GM23338 (cell line): ENCODE measurements at places on chromosomes 16 and 17.

- DNase-seq, result no peak
Observed at GRCh38 chr17:75813081-75814020, 28.7 kb downstream of the UNK start.

GRCh38 chr17:41724476-41725050, 9.9 kb downstream of the HAP1 start:
- DNase-seq, result no peak

DNA sequence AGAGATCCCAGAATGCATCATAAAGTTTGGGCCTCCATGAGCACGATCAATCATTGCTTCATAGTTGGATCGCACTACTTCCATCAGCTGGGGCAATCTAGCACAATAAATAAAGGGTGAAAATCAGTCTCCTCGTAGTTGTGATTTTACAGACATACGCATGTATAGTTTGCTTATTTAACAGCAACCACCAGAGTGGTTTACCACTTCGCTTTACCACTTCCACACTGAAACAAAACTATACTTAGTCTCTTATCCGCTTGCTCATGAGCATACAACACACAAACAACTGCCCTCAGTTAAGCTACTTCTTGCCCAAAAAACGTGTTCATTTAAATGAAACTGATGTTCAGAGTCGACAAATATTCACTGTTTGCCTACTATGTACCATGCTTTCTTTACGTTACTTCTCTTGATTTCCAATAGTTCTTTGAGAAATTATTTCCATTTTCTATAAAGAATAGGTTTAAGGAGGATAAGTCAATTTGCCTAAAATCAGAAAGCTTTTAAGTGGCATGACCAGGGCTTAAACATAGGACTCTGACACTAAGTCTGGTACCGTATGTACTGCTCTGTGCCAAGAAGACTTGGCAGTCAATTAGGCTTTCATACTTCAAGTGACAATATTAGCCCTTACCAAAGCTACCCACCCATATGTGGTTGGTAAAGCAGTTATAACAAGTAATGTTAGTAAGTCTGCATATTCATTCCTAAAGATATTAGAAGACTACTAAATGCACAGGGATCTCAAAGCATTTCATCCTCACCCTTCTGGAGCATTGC, 22.0 kb downstream of the SETD6 start:
- DNase-seq, result no peak

DNA sequence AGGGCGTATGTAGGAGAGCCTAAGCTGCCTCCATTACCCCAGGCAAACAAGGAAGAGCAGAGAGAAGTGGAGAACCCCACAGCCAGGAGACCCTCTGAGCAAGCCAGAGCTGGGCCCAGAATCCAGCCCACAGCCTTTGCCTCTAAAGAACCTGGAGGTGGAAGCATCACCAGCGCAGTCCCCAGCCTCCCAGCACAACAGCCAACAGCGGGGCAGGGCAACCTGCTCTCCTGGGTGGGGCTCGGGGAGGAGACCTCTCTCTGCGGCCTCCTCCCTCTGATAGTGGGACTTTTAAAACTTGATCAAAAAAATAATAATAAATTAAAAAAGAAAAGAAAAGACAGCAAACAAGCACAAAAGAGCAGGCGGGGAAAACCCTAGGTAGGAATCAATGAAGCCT, 45.9 kb downstream of the AXIN2 start:
- DNase-seq, result no peak

- no peak for DNase-seq
Observed at GRCh38 chr17:8366231-8366630, 10.3 kb downstream of the KRABD2 start.

DNA sequence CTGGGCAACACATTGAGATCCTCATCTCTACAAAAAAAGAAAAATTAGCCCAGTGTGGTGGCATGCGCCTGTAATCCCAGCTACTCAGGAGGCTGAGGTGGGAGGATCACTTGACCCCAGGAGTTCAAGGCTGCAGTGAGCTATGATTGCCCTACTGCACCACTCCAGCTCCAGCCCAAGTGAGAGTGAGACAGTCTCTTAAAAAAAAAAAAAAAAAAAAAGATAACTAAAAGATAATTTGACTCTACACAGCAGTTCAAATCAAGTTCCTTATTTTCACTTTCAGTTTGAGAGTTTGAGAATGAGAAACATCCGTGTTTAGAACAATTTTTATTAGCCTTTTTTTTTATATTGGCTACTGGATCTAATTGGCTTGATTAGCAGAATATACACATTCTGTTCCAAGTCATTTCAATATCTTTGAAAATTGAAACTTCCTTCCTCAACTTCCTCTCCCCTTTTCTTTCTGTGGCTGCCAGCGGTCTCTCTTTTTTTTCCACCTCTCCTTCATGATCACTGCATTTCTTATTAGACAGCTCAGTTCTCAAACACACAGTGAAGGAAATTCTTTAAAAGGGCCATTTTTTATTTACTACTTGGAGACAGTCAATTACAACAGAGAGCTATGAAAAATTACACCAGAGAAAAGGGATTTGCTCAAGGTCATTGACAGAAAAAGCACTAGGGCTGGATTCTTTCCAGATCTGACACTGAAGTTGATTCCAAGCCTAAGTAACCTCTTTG, 4.5 kb upstream of the ACSF2 start:
- no peak for DNase-seq

DNA sequence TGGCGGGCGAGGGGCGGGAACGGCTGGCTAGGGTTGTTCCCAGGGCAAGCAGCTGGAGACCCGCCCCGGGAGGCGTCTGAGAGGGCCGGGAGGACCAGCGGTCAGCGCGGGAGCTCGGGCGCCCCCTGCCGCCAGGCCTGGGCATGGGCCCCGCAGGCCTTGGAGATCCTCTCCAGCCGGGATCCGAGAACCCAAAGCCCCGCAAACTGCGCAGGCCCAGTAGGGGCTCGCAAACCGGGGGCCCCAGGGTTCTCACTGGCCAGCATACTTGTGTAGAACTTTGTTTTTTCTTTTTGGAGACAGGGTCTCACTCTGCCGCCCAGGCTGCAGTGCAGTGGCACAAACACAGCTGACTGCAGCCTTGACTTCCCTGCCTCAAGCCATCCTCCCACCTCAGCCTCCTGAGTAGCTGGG, 20.8 kb upstream of the ZNF423 start:
- peak; percentile 86 for DNase-seq

- no peak for DNase-seq
Observed at GRCh38 chr17:68829211-68829610, 126.0 kb downstream of the ABCA8 start.

- DNase-seq, result peak; percentile 35
Observed at GRCh38 chr17:48498164-48498850, 32.5 kb downstream of the HOXB1 start.
